ENCODE measurements at places on chromosomes 11 and 22. TPM values are rescaled to one million over a fixed set of nuclear protein-coding genes. Genes with fewer than 3 reads are reported as not detected.
A peak's percentile ranks its signal among the peaks of the same experiment; 100 is the strongest.

GRCh38 chr11:57812634-57813033 lies 51.0 kb downstream of the CTNND1 start:
- DNase-seq: no peak

GRCh38 chr11:131957201-131957600 lies 586.8 kb downstream of the NTM start:
- DNase-seq: no peak

GRCh38 chr22:49340406-49340805 lies 487.3 kb downstream of the BRD1 start:
- DNase-seq: no peak

DNA sequence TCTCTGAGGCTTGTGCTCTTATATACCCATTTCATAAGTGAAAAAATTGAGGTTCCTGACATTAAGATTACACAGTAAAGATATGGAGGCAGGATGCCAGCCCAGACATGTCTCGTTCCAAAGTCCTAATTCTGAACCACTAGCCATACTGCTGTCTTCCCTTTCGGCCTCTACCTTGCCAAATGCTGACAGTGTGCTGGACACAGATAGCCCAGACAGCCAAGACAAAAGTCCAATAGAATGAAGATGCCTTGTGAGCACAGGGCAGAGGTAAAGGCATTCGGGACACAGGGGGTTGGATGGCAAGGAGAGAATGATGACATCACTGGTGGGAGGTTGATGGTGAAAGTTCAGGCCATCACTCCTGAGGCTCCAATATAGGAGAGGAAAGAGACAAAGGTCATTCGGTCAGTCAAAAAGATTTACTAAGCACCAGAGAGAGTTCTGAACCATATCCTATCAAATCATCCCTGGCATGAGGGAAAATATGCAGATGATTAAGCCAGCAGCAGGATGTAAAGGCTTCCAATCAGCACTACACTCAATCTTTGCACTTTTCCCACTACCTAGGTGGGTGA lies 174.0 kb upstream of the MTMR2 start:
- no peak for DNase-seq

DNA sequence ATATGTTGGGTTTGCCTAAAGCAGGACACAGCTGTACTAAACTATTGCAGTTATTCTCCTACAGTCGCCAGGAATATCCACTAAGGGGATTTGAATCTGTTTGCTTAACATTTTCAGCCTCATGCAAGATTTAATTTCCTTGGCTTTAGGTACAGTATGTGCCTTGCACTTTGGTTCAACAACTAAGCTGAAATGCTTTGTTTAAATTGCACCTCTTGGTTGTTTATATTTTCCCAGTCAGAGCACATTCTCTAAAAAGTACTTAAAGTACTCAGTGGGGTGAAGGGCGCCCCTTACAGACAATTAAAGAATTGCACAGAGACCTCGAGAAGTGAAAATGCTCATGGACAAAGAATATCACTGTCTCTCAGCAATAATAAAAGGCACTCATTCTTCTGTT lies 107.8 kb upstream of the MTNR1B start:
- DNase-seq: no peak

GRCh38 chr11:44575288-44575672 lies 9.8 kb downstream of the CD82 start:
- DNase-seq: no peak

GRCh38 chr11:116537709-116538108 lies 235.1 kb downstream of the BUD13 start:
- DNase-seq: no peak

DNA sequence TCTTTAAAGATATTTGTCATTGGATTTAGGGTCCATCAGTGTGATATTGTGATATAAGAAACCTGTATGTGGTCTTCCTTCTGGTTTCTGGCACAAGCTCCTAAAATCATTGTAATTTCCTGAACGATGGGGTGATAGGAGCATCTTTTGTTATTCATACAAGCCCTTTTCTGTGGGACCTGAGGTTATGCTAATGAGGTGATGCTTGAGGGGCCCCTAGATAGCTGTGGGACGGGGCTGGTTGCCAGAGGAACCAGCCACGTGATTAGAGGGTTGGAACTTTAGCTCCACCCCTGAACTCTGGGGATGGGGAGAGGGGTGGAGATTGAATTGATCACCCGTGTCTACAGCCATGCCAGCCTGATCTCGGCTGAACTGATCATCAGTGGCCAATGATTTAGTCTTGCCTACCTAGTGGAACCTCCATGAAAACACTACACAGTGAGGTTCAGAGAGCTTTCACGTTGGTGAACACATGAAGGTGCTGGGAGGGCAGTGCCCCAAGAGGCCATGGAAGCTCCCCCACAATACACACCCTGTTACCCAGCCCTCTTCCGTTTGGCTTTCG lies 62.8 kb downstream of the BCR start:
- peak; percentile 81 for DNase-seq

- DNase-seq: peak; percentile 17
Observed at GRCh38 chr11:76625472-76626186, 44.9 kb downstream of the LRRC32 start.

GRCh38 chr22:42933485-42934091 lies 76.5 kb upstream of the ARFGAP3 start:
- DNase-seq: peak; percentile 88

- DNase-seq: no peak
Observed at GRCh38 chr11:72899238-72899637, 85.0 kb downstream of the ATG16L2 start.

DNA sequence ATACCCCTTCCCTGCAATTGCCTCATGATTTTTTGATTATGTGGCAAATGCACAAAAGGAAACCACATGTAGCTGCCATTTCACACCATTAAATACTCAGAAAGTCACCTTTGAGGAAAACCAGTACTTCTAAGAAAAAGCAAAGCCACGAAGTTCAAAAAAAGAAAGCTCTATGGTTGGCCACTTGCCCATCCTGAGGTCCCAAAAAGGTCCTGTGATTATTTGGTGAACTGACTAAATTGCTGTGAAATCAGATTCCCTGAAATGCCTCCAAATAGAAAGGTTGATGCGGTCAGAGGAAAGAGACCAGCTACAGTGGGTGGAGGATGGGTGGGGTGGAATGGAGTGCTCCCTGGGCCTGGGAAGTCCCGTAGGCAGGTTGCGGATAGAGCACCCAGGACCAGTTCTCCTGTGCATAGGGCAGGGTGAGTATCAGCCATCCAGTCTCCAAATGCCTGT lies 26.9 kb downstream of the MRPL16 start:
- DNase-seq: no peak

DNA sequence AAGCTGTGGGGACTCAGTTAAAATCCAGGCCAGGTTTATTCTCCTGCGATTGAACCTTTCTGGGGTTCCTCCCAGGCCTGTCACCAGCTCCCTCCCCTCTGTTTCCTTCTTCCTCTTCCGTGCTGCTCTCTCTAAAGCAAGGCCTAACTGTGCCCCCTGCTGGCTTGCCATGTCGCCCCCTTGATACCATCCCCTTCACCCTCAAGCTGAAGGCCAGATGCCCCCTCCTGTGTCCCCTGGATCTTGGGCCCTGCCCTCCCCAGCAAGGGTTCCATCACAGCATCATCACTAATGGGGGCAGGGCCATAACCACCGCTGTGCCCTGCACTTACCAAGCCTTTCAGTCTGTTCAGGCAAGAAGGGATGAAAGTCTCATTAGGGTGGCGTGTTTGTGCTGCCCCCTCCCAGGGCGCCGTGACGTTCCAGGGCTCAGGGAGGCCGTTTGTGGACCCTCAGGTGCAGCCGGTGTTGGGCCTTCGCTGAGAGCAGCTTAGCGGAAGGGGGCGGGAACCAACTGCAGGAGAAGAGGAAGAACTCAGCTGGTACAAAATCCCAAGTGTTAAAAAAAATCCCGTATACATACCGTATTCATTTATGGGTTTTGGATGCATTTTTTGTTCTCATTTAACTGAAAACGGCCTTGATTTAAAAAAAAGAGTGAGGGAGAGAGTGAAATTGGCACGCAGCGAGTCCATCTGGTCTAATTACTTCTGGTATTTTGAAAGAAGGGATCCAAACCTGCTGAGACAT lies 69.9 kb downstream of the MPPED1 start:
- DNase-seq: peak; percentile 57

DNA sequence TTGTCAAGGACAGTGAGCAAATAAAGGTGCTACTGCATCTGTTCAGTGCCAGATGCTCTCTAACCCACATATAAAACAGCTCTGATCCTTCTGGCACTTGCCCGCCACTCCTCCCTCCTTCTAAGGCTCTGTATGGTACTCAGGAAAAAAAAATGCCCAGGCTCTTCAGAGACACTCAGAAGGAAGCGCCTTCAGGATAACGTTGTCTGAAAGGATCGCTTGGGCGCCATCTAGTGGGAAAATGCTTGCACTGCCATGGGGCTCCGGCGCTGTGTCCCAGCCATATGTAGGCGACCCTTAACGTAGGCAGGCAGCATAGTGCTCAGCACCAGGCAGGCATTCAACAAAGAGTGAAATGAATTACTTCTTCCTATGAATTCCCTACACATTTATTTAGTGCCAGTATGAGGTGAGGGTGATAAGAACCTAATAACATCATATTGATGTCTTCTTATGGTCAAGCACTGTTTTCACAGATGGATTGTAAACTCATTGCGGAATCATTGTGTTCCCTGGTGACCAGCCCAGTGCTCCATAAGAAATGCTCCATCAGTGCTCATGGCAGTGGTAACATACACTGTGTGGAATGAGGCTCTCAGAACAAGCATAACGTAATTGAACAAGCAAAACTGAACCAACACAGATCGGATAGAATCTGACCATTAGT lies 39.6 kb downstream of the PAMR1 start:
- peak; percentile 71 for DNase-seq

GRCh38 chr22:35205961-35206360 lies 51.3 kb upstream of the HMGXB4 start:
- no peak for DNase-seq

DNA sequence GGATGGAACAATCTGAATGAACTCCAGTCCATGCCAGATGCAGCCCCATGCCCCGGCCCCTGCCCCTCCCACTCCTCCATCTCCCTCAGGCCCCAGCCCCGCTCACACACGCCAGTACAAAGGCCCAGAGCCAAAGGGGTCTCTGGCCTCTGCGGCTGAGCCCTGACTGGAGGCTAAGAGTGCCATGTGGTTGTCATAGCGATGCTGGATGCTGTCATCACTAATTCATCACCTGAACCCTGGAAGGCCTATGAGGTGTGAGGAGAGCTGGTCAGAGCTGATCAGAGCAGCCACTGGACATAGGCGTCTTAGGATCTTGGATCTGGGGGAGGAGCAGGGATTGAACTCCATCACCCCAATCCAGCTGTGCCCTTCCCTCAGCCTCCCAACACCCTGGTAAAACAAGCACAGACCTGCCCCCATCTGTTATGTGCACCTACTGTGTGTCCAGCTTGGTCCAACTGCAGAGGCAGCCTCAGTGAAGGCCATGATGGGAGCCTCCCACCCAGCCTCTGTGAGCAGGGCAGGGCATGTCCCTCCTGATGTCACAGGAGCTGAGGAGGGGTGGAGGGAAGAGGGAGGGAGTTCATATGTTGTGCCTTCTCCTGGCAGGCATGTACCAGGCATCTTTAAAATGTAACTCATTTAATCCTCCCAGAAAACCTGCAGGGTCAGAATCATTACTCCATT lies 16.7 kb downstream of the PDE2A start:
- DNase-seq: no peak

GRCh38 chr22:49737101-49737551 lies 90.5 kb downstream of the BRD1 start:
- no peak for DNase-seq

DNA sequence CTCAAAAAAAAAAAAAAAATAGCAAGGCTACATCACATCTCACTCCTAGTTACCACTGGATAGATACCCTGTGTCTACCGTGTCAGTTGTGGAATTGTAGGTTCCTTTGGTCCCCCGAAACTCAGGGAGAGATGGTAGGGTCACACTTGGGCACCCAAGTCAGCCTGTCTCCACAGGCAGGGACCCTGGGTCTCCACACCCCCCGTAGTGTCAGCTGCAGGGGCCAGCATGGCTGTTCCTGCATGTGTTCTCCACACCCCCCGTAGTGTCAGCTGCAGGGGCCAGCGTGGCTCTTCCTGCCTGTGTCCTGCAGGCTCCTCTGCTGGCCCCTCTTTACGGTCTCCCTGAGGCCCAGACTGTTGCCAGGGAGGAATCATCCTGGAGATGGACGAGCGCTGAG lies 282.1 kb downstream of the BRD1 start:
- DNase-seq: no peak

- peak; percentile 76 for DNase-seq
Observed at GRCh38 chr11:64146036-64146955, 19.6 kb downstream of the MACROD1 start.

GRCh38 chr22:35752006-35752862 lies 34.6 kb downstream of the APOL5 start:
- DNase-seq: peak; percentile 44

DNA sequence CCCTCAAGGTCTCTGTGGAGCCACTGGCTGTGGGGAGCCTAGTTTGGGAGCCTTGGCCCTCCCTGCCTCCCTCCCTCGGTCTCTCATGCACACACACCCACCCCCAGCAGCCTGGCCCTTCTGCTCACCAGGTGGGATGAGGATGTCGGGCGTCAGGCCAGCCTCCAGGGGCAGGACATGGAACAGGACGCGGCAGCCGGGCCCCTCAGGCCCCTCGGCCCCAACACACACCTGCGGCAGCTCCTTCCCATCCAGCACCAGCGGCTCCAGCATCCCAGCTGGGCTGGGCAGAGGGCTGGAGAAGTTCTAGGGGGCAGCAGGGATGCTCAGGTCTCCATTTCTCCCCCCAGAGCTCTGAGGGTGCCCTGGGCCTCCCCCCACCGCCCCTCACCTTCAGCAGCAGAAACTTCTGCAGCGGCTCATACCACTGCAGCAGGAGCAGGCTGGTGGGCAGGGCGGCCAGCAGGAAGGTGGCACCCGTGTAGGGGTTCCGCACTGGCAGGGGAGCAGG lies 11.2 kb downstream of the MAP4K2 start:
- no peak for DNase-seq

GRCh38 chr11:19723572-19724342 lies 11.1 kb downstream of the NAV2 start:
- no peak for DNase-seq

DNA sequence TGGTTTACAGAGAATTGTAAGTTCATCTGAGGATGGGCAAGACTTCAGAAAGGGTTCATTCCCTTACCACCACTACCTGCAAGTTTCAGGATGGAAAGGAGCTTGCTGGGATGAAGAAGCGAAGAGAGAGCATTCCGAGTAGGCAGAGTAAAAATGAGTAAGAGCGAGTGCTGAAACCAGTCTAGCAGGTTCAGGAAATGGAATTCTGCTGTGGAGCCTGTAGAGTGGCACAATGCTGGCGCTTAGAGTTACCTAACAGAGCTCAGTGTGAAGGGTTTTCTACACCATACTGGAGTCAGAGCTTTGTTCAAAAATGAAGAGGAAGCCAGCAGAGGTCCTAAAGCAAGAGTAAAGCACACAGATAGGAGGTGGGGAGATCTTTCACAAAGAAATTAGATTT lies 179.2 kb upstream of the ZC3H12C start:
- no peak for DNase-seq

FREY1 gene
- total RNA-seq: 6.6 TPM

LSP1 gene
- 445 TPM for total RNA-seq

SLC17A6 gene
- total RNA-seq: not detected

CHST1 gene
- total RNA-seq: not detected

ARCN1 gene
- 74.7 TPM for total RNA-seq

CCDC15 gene
- 1.8 TPM for total RNA-seq

NCR3LG1 gene
- 0.75 TPM for total RNA-seq
